Calu3 (cell line): ENCODE measurements at places on chromosomes 7 and 10. TPM values are rescaled to one million over a fixed set of nuclear protein-coding genes. Genes with fewer than 3 reads are reported as not detected.

The BICC1 gene
- total RNA-seq, result 58.0 and 70.2 TPM in 2 replicates

The CAMK2B gene
- total RNA-seq, result 0.12 TPM in 1 of 2 replicates, not detected in the other

DNA sequence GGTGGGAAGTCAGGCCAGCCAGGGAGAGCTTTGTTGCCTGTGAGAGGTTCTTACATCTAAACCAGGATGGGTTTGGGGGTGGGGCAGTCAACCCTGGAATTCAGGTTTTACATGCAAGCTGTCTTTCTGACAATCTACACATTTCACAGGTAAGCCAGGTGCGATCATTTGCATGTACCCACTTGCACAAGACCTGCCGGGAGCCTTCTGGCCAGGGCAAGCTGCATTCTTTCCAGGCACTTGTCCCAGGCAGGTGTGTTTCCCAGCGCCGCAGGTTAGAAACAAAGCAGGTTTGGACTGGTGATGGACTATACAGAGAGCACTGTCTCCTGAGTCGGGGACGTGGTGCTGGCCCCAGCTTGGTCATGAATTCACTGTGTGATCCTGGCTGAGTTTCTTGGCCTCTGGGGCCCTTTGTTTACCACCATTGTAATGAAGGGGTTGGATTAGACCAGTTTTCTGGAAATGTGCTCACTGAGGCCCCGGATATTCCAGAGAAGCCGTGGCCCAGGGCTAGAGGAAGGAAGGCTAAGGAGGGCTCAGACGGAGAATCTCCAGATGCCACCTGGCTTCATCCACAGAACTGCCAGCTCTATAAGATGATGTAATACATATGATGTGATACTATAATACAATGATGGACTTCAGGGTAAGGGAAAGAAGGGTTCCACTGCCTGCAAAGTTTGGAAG is 205.2 kb upstream of the SVIL start:
- no peaks in the 10 kb centered on the region for H3K27me3 ChIP-seq
- no peak overlapping the region for H3K4me3 ChIP-seq
- no peak for DNase-seq
- no peak overlapping the region for H3K27ac ChIP-seq
- no peaks in the 10 kb centered on the region for H3K36me3 ChIP-seq
- peaks cover 25% of the 10 kb centered on the region for H3K4me1 ChIP-seq

GRCh38 chr10:34731885-34732701 is 83.0 kb downstream of the PARD3 start:
- H3K27ac ChIP-seq, result peak overlapping the region; percentile 73
- no peak for DNase-seq
- peak overlapping the region; percentile 26 for H3K4me3 ChIP-seq
- no peaks in the 10 kb centered on the region for H3K36me3 ChIP-seq
- peaks cover 42% of the 10 kb centered on the region for H3K4me1 ChIP-seq

- H3K27ac ChIP-seq, result no peak overlapping the region
- H3K36me3 ChIP-seq, result peaks cover 22% of the 10 kb centered on the region
- no peak overlapping the region for H3K4me3 ChIP-seq
- DNase-seq, result no peak
- H3K4me1 ChIP-seq, result peaks cover 9% of the 10 kb centered on the region
These were observed 2.5 kb downstream of the ACTR3B start for GRCh38 chr7:152762056-152762455.

DNA sequence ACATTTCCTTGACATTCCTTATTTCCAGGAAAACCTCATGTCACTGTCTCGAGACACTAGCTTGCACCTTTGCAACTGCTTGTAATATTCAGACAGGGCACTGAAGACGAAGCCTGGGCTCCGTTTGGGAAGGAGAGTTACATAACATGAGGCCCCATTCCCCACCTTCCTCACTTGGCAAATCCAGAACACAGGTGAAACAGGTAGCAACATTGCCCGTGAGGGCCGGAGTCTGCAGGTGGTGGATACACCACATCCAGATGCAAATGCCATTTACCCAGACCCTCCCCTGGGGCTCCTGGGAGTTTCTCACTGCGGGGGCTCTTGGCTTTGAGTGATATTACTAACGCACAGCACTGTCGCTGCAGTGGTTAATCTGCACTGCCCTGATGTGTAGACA is 491.0 kb downstream of the PTPRN2 start:
- H3K27me3 ChIP-seq, result no peaks in the 10 kb centered on the region
- DNase-seq, result no peak
- no peaks in the 10 kb centered on the region for H3K4me1 ChIP-seq
- no peak overlapping the region for H3K27ac ChIP-seq
- peaks cover 3% of the 10 kb centered on the region for H3K36me3 ChIP-seq
